ENCODE measurements at places on chromosomes 16 and 17. TPM values are rescaled to one million over a fixed set of nuclear protein-coding genes. Genes with fewer than 3 reads are reported as not detected.
A peak's percentile ranks its signal among the peaks of the same experiment; 100 is the strongest.

GRCh38 chr16:66342294-66342900, 24.1 kb upstream of the CDH5 start:
- H3K27me3 ChIP-seq: no peaks in the 10 kb centered on the region
- no peak overlapping the region for H3K27ac ChIP-seq
- no peaks in the 10 kb centered on the region for H3K4me1 ChIP-seq
- no peak for DNase-seq

- H3K4me3 ChIP-seq: no peak within 1 kb of the TSS
- H3K27me3 ChIP-seq: no peaks in the 10 kb centered on the region
- H3K4me1 ChIP-seq: no peaks in the 10 kb centered on the region
- no peak within 1 kb of the TSS for H3K27ac ChIP-seq
- no peak for DNase-seq
- H3K36me3 ChIP-seq: no peaks in the 10 kb centered on the region
These were observed at the start of gene CSHL1 for GRCh38 chr17:63911041-63911635. TSS of gene CSHL1 (minus strand) at chr17:63911258. CDS start at chr17:63911196, 62 bp downstream.

CNTNAP1 gene
- 7.2 TPM for total RNA-seq

CPNE7 gene
- 40.4 TPM for total RNA-seq

DNA sequence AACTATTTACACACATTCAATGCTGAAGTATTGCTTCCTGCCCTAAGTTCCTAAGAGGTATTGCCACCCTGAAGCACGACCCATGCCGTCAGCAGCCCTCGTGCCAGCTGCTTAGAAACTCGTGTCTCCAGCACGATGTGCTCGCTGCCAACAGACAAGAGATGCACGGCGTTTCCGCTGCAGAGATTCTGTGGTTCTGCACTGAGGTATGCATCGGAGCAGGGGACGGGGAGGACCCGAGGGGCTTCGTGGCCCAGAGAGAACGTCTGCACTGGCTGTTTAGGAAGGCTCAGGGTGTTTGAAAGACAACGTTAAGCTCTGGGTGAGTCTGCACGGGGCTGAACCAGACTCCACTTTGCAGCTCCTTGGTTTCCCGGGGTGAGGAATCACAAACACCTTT, 82.7 kb upstream of the CREBBP start:
- no peak overlapping the region for H3K4me3 ChIP-seq
- no peaks in the 10 kb centered on the region for H3K36me3 ChIP-seq
- DNase-seq: no peak
- no peaks in the 10 kb centered on the region for H3K27me3 ChIP-seq

- H3K36me3 ChIP-seq: no peaks in the 10 kb centered on the region
- H3K27me3 ChIP-seq: no peaks in the 10 kb centered on the region
- DNase-seq: no peak
These were observed 2.9 kb upstream of the SRCIN1 start for GRCh38 chr17:38608648-38609047.

MLLT6 gene
- 69.7 TPM for total RNA-seq

DNA sequence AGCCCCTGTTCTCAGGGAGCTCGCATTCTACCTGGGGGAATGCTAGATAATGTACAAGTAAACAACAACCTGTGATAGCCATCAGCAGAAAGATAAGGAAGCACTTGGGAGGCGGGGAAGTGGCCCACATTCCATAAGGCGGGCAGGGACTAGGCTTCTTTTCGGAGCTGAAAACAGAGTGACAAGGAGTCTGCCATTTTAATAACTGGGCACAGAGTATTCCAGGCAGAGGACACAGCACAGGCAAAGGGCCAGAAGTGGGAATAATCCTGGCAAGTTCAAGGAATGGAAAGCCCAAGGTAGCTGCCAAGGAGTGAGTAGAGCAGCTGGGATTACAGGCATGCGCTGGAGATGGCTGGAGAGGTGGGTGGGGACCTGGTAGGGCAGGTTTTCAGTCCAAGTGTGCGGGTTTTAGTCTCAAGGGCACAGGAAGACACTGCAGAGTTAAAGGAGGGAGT, 24.3 kb downstream of the USP43 start:
- H3K27ac ChIP-seq: peak overlapping the region; percentile 85
- H3K36me3 ChIP-seq: no peaks in the 10 kb centered on the region
- H3K27me3 ChIP-seq: no peaks in the 10 kb centered on the region
- DNase-seq: peak; percentile 49
- H3K4me1 ChIP-seq: peaks cover 5% of the 10 kb centered on the region

GRCh38 chr17:38900978-38901656, 24.3 kb upstream of the LASP1NB start:
- peaks cover 22% of the 10 kb centered on the region for H3K4me1 ChIP-seq
- H3K36me3 ChIP-seq: peaks cover 2% of the 10 kb centered on the region
- H3K27ac ChIP-seq: peak overlapping the region; percentile 15
- DNase-seq: peak; percentile 55

- DNase-seq: no peak
- H3K4me3 ChIP-seq: no peak overlapping the region
- no peaks in the 10 kb centered on the region for H3K36me3 ChIP-seq
- peaks cover 6% of the 10 kb centered on the region for H3K4me1 ChIP-seq
- H3K27ac ChIP-seq: no peak overlapping the region
These were observed 9.3 kb upstream of the SKAP1 start for GRCh38 chr17:48439110-48439850.

AGRP gene
- total RNA-seq: not detected

KRTAP9-4 gene
- not detected for total RNA-seq

KLHL10 gene
- not detected for total RNA-seq

DNA sequence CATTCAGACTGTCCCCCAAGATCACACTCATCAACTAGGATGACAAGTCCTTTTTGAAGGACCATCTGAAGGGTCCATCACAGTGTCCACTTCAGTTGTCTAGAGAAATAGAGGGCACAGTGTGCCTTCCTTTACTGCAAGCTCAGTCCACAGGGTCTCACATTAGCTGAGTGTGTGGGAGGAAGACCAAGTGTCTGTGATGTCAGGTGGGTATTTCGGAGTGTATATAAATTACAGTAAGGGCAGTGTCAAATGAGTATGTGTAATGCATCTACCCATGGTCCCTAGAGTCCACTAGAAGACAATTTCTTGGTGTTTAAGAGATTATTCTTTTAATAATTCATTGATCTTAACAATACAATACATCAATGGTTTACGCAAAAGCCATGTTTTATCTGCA, 272.2 kb downstream of the CDH13 start:
- no peaks in the 10 kb centered on the region for H3K36me3 ChIP-seq
- no peak for DNase-seq
- no peaks in the 10 kb centered on the region for H3K4me1 ChIP-seq
- H3K27ac ChIP-seq: no peak overlapping the region
- no peak overlapping the region for H3K4me3 ChIP-seq

GRCh38 chr16:12010388-12011251, 34.1 kb downstream of the SNX29 start:
- H3K27me3 ChIP-seq: no peaks in the 10 kb centered on the region
- no peaks in the 10 kb centered on the region for H3K36me3 ChIP-seq
- no peak for DNase-seq
- H3K4me3 ChIP-seq: no peak overlapping the region
- no peak overlapping the region for H3K27ac ChIP-seq

NSMCE1 gene
- total RNA-seq: 37.0 TPM

PYDC1 gene
- not detected for total RNA-seq

- no peak for DNase-seq
- peaks cover 22% of the 10 kb centered on the region for H3K4me1 ChIP-seq
- peaks cover 7% of the 10 kb centered on the region for H3K36me3 ChIP-seq
These were observed 40.6 kb upstream of the ZC3H18 start for GRCh38 chr16:88529596-88529995.

CCL23 gene
- total RNA-seq: not detected

GRCh38 chr17:1467258-1467657, 11.2 kb upstream of the CRK start:
- no peaks in the 10 kb centered on the region for H3K27me3 ChIP-seq
- no peak overlapping the region for H3K4me3 ChIP-seq
- DNase-seq: no peak
- no peak overlapping the region for H3K27ac ChIP-seq

DNA sequence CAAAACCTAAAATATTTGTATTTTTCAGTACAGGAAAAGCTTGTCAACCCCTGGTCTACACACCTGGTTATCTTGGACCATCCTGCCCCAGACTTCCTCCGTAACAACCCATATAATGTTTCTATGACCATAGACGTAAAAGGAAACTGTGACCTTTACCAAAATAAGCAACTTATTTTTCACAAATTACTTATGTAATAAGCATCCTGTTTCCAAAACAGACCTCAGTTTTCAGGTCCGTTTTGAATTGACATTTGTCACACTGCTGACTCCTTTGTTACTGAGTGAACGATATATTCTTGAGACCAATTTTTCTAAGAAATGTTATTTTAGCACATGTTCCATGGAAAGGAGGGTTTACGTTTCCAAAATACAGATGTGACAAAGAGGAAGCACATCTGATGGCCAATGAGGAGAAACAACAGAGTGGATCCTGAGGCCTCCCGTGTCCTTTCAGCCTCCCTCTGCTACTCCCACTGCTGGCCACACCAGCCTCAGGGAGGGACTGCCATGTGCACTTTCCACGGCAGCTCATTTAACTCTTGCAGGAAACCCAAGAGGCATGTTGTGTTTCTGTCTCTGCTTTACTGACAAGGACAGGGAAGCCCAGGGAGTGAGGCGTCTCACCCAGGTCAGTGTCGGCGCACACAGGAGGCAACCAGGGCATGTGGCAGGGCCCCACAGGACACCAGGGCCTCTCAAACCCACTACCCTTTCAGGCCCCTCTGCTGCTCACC, 20.1 kb upstream of the ALDH3A1 start:
- DNase-seq: no peak
- no peak overlapping the region for H3K27ac ChIP-seq
- no peaks in the 10 kb centered on the region for H3K27me3 ChIP-seq
- H3K4me3 ChIP-seq: no peak overlapping the region
- no peaks in the 10 kb centered on the region for H3K36me3 ChIP-seq
- H3K4me1 ChIP-seq: 0 out of 2 replicates have a peak, but pooled peaks cover 7% of the 10 kb centered on the region

DNA sequence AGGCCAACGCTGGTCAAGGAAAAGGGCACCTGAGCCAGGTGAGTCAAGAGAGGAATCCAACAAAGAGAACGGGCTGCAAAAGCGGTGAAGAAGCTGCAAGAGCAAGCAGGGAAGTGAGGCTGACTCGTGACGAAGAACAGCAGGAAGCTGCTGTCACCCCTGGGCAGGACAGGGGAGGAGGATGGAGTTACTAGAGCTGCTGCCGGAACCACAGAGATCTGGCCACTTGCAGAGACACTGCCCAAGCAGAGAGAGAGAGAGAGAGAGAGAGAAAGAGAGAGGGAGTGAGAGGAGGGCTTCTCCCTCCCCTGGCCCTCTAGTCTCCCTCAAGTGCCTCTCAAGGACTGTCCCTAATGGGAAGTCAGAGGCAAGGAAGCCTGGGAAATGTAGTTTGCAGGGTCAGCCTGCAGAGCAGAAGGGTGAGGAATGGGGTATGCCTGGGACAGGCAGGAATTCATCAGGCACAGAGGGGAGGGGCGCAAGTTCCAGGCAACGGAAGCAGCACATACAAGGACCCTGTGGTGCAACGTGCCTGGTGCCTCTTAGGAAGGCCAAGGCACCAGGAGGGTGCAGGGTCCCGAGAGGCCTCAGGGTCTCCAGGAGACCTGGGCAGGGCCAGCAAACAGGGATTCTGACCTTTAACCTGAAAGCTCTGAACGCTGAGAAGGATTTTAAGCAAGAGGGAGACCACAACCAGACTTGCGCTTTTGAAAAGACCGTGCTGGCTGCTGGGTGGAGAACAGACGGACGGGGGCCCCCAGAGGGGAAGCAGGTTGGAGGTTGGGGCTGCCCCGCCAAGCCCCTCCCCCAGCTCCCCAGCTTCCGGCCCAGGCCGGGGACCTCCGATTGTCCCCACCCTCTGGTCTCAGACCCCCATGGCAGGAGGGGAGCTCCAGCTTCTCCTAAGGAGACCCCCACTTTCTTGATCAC, 45.8 kb upstream of the CIBAR2 start:
- no peaks in the 10 kb centered on the region for H3K27me3 ChIP-seq
- no peaks in the 10 kb centered on the region for H3K36me3 ChIP-seq
- H3K4me1 ChIP-seq: peaks cover 26% of the 10 kb centered on the region

Data from Caco-2 (cell line).